ENCODE measurements at places on chromosomes 13 and 19.
A peak's percentile ranks its signal among the peaks of the same experiment; 100 is the strongest.

- DNase-seq = peak; percentile 99
These were observed at the start of gene ZNF554 for GRCh38 chr19:2819540-2820111. TSS of gene ZNF554 (plus strand) at chr19:2819868. CDS start at chr19:2820072, 204 bp downstream.

GRCh38 chr13:31504918-31505317 is 234.4 kb upstream of the RXFP2 start:
- no peak for DNase-seq

DNA sequence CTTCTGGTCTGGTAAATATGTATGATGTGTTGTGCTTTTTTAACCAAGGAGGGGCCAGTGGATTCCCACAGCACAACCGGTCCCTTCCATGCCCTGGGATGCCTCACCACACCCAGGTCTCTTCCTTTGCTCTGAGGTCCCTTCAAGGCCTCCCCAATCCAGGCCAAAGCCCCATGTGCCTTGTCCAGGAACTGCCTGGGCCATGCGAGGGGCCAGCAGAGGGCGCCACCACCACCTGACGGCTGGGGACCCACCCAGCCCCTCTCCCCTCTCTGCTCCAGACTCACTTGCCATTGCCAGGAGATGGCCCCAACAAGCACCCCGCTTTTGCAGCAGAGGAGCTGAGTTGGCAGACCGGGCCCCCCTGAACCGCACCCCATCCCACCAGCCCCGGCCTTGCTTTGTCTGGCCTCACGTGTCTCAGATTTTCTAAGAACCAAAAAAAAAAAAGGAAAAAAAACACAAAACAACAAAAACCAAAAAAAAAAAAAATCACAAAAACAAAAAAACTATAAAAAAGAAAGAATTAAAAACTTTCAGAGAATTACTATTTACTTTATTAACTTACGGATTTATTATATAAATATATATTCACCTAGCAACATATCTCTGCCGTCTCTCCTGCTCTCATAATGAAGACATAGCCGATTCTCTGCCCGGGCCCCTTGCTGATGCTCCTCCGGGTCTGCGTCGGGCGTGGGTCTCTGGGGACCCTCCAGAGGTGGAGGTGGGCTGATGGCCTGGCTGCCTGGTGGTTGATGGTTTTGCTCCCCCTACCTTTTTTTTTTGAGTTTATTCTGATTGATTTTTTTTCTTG is 14.4 kb downstream of the CAPN12 start:
- DNase-seq = peak; percentile 75

GRCh38 chr13:92224052-92224821 is 825.8 kb downstream of the GPC5 start:
- no peak for DNase-seq

- no peak for DNase-seq
These were observed 384.3 kb downstream of the EFNB2 start for GRCh38 chr13:106151056-106151699.

GRCh38 chr13:63446329-63446728 is 2030.7 kb upstream of the PCDH20 start:
- DNase-seq = no peak

- no peak for DNase-seq
These were observed 9.2 kb downstream of the ABCA7 start for GRCh38 chr19:1049106-1049505.

Data from activated T-cell treated with anti-CD3 and anti-CD28 coated beads, Interleukin-2, amount 50 U/mL, for 4 hours (primary cell).